NCI-H2107 (cell line): ENCODE measurements at places on chromosomes 11 and 22.

- DNase-seq, result no peak
These were observed 279.7 kb downstream of the TMEM135 start for GRCh38 chr11:87317441-87317840.

GRCh38 chr11:111624608-111625007, 22.4 kb downstream of the SIK2 start:
- DNase-seq, result no peak

GRCh38 chr22:23380230-23380573, 199.9 kb downstream of the IGLL1 start:
- peak; percentile 34 for DNase-seq

GRCh38 chr11:58442136-58442535, at the start of gene OR5B12:
TSS of gene OR5B12 (minus strand) at chr11:58442236. CDS start at chr11:58440151, 2,085 bp downstream.
- DNase-seq, result no peak

GRCh38 chr11:69376155-69377028, 82.4 kb downstream of the MYEOV start:
- DNase-seq, result no peak

DNA sequence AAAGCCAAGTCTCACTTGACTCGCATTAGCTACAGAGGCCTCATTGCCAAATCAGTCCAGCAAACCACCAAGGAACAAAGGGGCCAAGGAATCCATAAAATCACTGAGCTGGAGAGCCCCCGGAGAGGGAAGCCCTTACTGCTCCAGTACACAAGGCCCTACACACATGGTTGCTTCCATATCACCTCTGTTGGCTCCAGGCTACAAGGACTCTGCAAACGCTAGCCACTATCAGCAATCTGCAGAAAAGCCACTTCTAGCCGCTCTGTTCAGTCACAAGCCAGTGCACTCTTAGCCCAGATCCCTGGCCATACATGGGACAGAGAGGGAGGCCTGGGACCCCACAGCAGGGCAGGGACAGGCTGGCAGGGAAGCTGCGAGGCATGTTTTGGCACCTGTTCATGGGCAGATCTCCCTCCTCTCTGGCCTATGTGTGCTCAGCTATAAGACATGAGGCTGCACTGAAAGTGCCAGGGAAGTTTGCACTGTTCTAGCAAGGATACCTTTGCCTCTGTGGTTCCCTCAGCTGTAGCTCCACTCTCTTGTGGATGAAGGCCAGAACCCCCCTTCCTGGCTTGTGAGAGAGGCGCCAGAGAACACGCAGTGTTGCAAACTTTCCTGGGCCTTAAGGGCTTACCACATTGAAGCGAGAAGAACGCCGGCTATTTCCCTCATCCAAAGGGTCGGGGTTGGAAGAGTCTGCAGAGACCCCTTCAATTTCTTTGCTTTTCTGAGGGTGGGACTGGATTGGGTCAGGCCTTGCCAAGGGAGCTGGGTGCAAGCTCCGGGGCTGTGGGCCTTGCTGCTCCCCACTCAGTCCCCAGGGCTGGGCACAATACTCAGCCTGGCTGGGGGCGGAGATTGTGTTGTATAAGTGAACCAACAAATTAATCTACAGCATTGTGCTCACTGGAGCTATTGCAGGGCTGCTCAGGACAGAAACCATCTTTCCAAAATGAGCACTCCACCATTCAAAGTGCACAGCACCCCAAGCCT, 108.7 kb upstream of the PITPNB start:
- no peak for DNase-seq

- no peak for DNase-seq
These were observed 720 bp downstream of the UFD1 start for GRCh38 chr22:19478045-19478900.

GRCh38 chr11:72177656-72178055, 14.3 kb upstream of the FOLR1 start:
- no peak for DNase-seq

- no peak for DNase-seq
These were observed 23.1 kb downstream of the CSF2RB start for GRCh38 chr22:36936362-36937116.

DNA sequence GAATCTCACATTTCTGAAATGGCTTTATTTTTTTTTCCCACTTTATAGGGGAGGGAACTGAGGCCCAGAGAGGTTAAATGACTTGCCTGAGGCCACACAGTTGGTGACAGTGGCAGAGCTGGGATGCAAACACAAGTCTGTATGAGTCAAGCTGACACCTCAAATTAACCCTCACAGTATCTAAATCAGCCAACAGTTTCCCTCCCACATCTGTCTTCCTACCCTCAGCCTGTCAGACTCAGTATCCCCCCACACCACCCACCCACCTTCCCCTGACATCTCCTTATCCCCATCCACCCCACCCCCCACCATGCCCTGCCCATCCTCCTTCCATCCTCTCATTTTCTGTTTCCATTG, 95.2 kb downstream of the TP53I11 start:
- no peak for DNase-seq
